ENCODE measurements at places on chromosomes 3 and 15. TPM values are rescaled to one million over a fixed set of nuclear protein-coding genes. Genes with fewer than 3 reads are reported as not detected.

DNA sequence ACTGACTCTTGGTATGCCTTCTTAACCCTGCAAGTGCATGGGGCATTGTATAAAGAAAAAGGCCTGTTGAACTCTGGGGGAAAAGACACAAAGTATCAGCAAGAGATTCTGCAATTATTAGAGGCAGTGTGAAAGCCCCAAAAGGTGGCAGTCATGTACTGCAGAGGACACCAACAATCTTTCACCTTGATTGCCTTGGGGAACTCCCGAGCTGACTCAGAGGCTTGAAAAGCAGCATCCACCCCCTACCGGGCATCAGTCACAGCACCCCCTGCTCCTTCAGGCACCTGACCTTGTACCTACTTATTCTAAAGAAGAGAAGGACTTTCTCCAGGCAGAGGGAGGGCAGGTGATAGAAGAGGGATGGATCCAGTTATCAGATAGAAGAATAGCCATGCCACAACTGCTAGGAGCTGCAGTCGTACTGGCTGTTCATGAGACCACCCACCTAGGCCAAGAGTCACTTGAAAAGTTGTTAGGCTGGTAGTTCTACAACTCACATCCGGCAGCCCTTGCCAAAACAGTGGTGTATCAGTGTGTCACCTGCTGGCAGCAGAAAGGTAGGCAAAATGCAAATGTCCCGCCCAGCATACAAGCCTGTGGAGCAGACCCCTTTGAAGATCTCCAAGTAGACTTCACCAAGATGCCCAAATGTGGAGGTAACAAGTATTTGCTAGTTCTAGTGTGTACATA lies 241.6 kb upstream of the CNTN6 start:
- no peak for DNase-seq

- no peak for DNase-seq
Measured at GRCh38 chr15:90870354-90871138, 2.2 kb downstream of the FURIN start.

Gene SLC28A1
- total RNA-seq = 0.46 TPM

Gene COLQ
- total RNA-seq = 2.2 TPM
